ENCODE measurements at places on chromosomes 13 and 19.

DNA sequence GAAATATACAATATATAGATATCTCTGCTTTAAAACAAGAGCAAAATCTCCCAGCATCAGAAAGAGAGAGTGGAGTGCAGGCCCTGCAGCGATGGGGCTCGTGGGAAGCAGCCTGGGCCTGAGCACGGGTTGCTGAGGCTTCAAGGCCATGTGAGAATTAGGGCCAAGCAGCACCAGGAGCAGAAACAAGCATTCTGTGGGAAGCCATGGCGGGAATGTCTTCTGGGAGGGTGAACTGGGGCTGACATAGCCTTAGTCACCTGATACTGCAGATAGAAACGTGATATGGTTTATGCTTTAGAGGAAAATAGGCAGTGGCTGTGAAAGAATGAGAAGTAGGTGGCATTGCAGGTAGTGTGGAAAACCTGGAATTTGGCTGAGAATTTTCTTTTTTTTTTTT is 472.3 kb downstream of the IRS2 start:
- DNase-seq, result no peak

DNA sequence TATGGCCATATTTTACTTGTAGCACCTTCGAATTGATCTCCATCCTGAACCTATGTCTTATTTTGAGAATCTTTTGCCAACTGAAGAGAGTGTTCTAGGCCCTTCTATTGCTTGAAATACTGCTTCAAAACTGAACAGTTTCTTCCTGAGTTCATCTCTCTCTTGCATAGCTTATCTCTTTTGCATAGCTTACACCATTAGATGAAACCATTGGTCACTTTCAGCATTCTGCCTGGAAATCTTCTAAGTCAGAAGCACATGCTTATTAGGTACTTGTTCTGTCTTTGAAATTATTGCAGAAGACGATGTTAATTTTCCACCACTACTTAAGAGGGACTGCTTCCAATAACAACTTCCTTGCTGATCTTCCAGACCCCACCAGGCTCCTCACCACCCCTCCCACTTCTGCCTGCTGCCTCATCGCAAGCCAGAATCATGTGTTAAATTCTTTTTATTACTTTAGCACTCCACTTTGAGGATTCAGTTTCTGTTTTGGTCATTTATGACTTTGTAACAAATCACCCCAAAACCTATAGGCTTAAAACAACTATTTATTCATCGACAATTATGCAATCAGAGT is 122.4 kb upstream of the MAB21L1 start:
- DNase-seq, result no peak

- DNase-seq, result no peak
Observed at GRCh38 chr13:29556742-29557141, 38.7 kb downstream of the SLC7A1 start.

DNA sequence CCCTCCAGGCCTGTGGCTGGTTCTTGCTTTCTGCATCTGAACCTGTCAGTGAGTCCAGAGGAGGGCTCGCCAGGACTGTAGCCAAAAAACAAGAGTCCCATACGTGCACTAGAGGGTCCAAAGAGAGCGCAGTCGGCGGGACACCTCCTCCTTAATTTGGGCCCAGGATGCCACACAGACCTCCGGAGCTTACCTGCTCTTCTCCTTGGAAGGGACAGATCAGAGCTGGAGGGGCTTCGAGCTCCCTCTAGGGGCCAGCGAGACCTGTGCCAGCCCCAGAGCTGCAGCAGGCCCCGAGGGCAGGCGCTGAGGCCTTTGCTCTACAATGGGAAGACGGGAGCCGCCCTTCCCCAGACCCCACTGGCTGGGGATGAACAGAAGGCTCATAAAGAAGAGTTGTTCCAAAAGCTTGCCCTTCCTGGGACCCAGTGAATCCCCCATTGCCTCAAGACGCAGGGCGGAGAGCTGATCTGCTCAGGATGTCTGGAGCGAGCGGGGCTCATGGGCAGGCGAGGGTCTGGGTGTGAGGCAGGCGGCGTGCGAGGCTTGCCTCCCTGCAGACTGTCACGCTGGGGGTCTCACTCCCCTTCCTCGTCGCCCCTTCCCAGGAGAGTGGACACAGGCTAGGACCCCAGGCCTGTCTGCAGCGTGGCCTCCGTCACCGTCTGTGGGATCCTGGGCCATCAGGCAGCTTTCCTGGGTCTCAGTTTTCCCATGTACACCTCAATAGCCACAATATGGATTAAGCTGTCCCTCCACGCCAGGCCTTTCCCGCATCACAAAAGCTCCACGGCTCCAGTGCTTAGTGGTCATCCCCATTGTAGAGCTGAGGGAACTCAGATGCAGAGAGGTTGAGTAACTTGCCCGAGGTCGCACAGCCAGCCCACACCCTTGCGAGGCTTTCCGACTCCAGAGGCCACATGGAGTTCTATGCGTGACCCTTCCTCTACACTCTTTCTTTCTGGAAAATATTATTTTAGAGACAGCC is 46.9 kb upstream of the VSTM2B start:
- peak; percentile 12 for DNase-seq

DNA sequence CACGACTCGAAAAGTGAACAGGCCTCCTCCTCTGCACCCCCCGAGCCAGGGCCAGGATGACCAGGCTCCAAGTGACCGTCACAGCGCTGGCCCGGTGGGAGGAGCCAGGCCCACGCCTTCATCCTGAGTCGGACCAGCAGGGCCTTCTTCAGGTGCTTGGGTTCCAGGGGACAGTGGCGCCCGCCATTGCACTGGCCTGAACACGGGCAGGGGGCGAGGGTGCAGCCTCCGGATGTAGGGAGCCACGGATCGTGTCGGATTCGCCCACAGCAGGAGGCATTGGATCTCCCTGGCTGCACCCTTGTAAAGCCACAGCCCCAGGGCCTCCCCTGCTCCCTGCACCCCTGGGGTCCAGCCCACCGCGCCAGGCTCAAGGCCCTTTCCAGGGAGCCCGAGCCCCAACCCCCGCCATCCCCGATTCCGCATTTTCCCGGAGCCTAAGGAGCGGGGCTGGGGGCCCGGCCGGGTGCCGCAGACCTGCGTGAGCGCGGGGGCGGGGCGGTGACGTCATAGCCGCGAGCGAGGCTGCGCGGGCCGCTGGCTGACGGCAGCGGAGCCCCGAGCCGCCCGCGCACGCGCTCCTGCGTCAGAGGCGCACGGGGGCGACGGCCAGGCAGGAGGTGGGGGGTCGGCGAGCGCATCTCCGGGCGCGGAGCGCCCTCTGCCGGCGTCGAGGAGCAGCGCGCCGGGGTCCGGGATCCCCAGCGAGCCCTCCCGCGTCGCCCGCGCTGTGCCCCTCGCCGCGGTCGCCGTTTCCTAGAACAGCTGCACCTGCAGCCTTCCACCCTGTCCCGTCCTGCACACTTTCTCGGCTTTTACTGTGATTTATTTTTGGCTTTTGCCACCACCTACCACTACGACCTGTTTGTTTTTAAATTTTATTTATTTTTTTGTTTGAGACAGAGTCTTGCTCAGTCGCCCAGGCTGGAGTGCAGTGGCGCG is 1.5 kb upstream of the ATP5F1D start:
- DNase-seq, result peak; percentile 98

GRCh38 chr19:6801485-6802086 is 29.1 kb downstream of the VAV1 start:
- DNase-seq, result peak; percentile 84

- DNase-seq, result no peak
Observed at GRCh38 chr19:33802801-33803200, 6.1 kb downstream of the KCTD15 start.

GRCh38 chr19:55227241-55228014 is 1.1 kb downstream of the TMEM86B start:
- DNase-seq, result no peak

GRCh38 chr19:48413879-48414587 is 20.6 kb downstream of the GRIN2D start:
- no peak for DNase-seq

DNA sequence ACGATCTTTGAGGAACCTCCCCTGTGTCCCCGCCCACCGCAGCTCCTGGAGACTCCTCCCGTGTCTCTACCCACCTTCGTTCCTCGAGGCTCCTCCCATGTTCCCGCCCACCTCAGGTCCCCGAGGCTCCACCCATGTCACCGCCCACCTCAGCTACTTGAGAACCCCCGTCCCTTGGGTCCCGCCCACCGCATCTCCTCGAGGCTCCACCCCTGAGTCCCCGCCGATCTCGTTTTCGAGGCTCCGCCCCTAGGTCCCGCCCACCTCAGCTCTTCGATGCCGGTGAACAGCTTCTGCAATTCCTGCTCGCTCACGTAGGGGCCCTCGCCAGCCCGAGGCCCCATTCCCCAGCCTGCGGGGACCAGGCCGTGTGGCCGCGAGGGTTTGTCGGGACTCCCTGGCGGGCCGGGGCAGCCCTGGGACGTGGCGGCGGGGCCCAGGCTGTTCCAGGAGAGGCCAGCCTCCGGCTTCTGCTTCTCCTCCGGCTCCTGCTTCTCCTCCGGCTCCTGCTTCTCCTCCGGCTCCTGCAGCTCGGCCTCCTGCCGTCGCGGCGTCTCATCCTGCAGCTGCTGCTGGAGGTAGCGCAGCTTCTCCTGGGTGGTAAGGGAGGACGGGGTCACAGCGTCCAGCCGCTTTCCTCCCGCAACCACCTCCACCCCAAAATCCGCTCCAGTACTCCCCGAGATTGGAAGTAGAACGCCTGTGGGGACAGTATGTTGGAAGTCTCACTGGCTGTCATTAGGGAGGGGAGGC is 16.7 kb downstream of the TSKS start:
- peak; percentile 74 for DNase-seq

- DNase-seq, result no peak
Observed at GRCh38 chr13:41955605-41956004, 5.3 kb downstream of the VWA8 start.

GRCh38 chr19:6828698-6829633 is 56.5 kb downstream of the VAV1 start:
- DNase-seq, result peak; percentile 63
